ENCODE measurements at places on chromosomes 13 and 19.

- no peak for DNase-seq
Observed at GRCh38 chr13:109255141-109255856, 531.1 kb downstream of the IRS2 start.

DNA sequence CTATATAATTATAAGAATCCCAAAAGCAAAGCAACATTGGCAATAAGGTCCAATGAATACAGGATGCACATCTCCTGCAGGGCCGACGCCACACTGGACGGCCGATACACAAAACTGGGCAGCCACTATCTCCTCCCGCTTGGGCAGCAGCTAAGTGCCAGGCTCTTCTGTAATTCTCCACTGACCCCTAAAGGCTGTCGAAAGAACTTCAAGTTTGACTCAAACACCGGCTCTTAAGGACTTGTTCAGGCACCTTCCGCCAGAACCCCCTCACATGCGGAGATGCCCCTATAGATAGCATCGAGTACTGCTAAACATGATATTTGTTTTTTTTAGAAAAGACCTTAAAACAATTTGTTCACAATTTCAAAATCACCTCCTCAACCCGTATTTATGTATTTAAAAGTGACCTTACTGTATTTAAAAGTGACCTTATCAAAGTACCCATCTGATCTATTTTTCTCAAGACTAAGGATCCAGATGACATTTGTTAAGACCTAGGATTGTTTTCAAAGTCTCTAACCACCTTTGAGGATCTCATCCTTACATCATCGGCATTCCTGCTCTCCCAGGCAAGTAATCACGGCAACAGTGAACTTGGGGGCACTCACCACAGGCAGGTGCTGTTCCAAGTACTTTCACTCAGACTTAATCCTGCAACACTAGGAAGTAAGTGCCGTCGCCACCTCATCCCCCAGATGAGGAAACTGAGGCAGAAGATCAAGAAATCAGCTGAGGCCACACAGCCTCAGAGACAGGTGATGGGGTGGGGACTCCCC, 77.8 kb downstream of the TUBGCP3 start:
- peak; percentile 59 for DNase-seq

- no peak for DNase-seq
Observed at GRCh38 chr19:49201042-49201441, 43.5 kb downstream of the TRPM4 start.

GRCh38 chr19:2014131-2014571, 1.4 kb downstream of the BTBD2 start:
- DNase-seq = no peak

GRCh38 chr13:98772794-98773452, 20.5 kb upstream of the SLC15A1 start:
- DNase-seq = no peak
